Left ventricle myocardium inferior (tissue), 1 donor: ENCODE measurements at places on chromosomes 3 and 15. TPM values are rescaled to one million over a fixed set of nuclear protein-coding genes. Genes with fewer than 3 reads are reported as not detected.

DNA sequence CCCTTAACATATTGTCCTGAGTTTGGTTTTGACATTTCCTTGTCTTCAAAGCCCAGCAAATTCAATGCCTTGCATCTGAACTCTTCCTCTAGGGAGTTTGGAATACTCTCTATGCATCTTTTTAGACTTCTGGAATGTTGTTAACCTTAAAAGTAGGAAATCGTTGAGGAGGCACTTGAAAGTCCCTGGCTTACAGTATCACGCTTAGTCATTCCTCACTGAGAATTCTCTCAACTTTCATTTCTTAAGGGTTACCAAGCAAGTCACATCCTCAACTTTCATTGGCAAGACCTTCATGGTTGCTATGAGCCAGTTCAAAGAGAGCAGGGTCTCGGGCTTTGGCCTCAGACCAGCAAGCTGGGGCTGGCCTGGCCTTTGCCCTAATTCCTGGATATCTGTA lies 89.9 kb downstream of the ASB7 start:
- H3K36me3 ChIP-seq: no peaks in the 10 kb centered on the region
- no peak overlapping the region for H3K4me3 ChIP-seq
- peaks cover 40% of the 10 kb centered on the region for H3K27me3 ChIP-seq
- H3K27ac ChIP-seq: no peak overlapping the region
- H3K4me1 ChIP-seq: no peaks in the 10 kb centered on the region
- no peak for DNase-seq

GRCh38 chr15:92595506-92596381 lies 59.8 kb downstream of the FAM174B start:
- H3K36me3 ChIP-seq: no peaks in the 10 kb centered on the region
- peaks cover 70% of the 10 kb centered on the region for H3K4me1 ChIP-seq
- H3K27ac ChIP-seq: peak overlapping the region; percentile 13

DNA sequence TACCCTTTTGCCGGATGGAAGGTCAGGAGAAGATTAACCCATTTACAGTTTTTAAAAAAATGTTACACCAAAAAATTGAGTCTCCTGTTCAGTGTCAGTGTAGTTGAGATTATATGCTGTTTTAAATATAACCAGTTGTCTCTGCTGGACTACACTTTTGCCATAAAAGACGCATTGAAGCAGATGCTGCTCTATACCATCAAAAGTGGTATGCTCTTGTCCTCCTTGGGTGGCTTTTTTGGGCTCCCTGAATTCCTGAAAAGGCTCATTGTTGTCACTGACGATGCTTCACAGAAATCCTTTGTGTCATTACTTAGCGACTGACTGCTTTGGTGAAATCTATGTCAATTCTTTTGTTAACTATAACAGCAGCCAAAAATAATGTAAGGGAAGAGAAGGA lies 133.9 kb upstream of the SKOR1 start:
- H3K36me3 ChIP-seq: peaks cover 5% of the 10 kb centered on the region
- no peaks in the 10 kb centered on the region for H3K4me1 ChIP-seq
- H3K27ac ChIP-seq: no peak overlapping the region

- peak overlapping the region; percentile 25 for H3K27ac ChIP-seq
- no peaks in the 10 kb centered on the region for H3K36me3 ChIP-seq
- H3K4me1 ChIP-seq: peaks cover 4% of the 10 kb centered on the region
- no peak for DNase-seq
These were observed 66.8 kb upstream of the PTX3 start for GRCh38 chr3:157369727-157370421.

DNA sequence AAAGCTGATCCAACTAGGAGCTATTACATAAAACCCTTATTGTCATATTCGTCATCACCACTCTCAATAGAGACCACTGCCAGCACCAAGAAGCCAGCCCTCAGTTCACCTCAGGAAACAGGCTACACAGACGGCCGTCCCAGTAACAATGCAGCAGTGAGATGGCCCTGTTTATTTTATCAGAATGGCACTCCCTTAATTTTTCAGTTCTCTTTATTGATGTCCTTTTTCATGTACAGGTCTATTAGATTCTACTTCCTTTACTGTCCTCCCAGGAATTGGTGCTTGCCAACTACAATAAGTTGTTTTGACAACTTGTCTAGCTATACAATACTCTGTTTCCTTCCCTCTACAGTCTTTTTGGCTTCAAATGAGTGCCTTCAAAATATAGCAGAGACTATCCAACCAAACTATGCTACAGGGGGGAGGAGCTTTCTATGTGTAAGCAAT lies 272.5 kb downstream of the ZBTB20 start:
- H3K4me1 ChIP-seq: peaks cover 58% of the 10 kb centered on the region
- no peaks in the 10 kb centered on the region for H3K27me3 ChIP-seq
- H3K36me3 ChIP-seq: no peaks in the 10 kb centered on the region
- DNase-seq: no peak
- H3K4me3 ChIP-seq: no peak overlapping the region

DNA sequence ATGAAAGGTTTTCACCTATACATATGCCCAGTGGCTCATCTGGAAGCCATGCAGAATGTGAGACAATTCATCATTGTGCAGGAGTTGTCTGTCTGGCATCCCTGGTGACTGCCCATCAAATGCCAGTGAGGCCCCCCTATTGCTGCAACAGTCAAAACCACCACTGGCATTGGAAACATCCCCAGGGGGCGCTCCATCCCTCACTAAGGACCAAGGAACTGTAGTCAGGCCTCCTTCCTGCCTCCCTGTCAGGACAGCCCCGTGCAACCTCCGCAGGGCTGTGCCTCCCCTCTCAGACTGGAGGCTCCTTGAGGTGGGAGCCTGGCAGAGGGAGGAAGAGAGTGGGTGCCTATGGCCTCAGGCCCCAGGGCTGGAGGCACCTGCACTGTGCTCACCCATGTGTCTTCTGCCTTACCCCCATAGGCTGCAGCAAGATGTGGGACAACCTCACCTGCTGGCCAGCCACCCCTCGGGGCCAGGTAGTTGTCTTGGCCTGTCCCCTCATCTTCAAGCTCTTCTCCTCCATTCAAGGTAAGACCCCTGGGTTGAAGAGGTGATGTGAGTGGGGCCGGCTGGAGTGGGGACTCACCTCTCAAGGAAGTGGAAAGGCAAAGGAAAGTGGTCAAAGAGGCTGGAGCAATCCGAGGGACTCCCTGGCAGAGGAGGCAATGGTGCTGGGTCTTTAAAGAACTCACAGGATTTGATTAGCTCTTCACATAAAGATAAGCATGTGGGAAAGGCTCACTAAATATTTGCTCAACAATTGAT lies 16.5 kb downstream of the VIPR1 start:
- no peaks in the 10 kb centered on the region for H3K27me3 ChIP-seq
- H3K36me3 ChIP-seq: no peaks in the 10 kb centered on the region
- peaks cover 35% of the 10 kb centered on the region for H3K4me1 ChIP-seq

GRCh38 chr15:64854041-64854440 lies 12.3 kb downstream of the PLEKHO2 start:
- H3K27me3 ChIP-seq: no peaks in the 10 kb centered on the region
- H3K36me3 ChIP-seq: peaks cover 38% of the 10 kb centered on the region
- H3K27ac ChIP-seq: peak overlapping the region; percentile 85
- H3K4me1 ChIP-seq: peaks cover 85% of the 10 kb centered on the region
- no peak for DNase-seq
- H3K4me3 ChIP-seq: no peak overlapping the region

DNA sequence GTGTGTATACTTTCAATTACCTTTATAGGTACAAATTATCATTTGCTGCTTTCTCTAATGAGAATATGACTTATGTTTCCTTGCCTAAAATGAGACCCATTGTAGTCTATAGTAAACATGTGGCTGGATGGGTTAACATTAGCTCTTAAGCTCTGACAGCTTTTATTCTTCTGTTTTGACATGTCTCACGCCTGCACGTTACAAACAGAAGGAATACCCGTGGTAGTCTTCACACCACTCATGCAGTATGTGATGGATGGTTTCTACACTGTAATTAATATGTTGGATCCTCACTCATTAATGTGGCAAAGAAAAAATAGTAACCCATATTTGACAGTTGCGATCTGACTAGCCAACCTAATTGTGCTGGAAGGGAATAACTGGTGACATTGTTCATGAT lies 133.4 kb upstream of the MITF start:
- H3K4me3 ChIP-seq: no peak overlapping the region
- H3K27ac ChIP-seq: no peak overlapping the region
- H3K4me1 ChIP-seq: no peaks in the 10 kb centered on the region
- H3K27me3 ChIP-seq: no peaks in the 10 kb centered on the region
- DNase-seq: no peak

DNA sequence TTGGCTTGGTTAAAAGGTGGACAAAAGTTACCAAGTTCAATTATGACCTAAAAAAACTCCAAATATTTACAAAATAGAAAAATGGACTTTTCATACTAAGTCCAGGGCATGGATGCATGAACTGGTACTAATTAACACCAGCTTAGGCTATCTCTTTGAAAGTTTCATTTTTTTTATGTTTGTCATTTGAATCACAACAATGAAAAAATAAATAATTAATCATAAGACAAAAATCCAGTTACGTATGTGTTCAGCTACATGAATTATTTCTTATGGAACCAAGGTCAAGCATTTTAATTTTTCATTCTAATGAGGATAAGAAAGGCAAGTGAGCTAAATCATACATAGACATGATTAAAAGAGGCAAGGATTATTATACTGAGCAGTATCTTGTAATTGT lies 23.7 kb upstream of the STRIT1 start:
- no peaks in the 10 kb centered on the region for H3K27me3 ChIP-seq
- H3K4me1 ChIP-seq: peaks cover 19% of the 10 kb centered on the region
- H3K36me3 ChIP-seq: no peaks in the 10 kb centered on the region
- no peak for DNase-seq

DNA sequence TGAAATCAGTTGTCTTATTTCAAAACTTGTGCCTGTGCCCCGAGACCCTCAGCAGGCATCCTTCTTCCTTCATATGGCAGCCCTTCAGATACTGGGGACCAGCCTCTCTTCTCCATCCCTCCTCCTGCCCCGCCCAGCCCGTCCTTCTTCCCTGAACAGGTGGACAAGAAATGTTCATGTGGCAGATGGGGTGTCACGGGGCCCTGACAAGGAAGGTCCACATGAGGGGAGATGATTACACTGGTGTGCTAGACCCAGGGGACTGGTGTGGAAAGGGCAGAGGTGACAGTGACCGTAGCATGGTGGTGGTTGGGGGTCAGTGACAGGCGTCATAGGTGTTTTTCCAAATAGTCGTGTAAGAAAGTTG lies 150.9 kb downstream of the CHDH start:
- H3K36me3 ChIP-seq: no peaks in the 10 kb centered on the region
- DNase-seq: no peak
- peaks cover 13% of the 10 kb centered on the region for H3K27me3 ChIP-seq
- H3K27ac ChIP-seq: no peak overlapping the region
- no peaks in the 10 kb centered on the region for H3K4me1 ChIP-seq

Gene NTRK3
- total RNA-seq: 1.6 TPM

Gene FOXB1
- not detected for total RNA-seq

Gene SLC25A38
- 21.0 TPM for total RNA-seq

Gene AQP9
- total RNA-seq: 0.77 TPM

Gene GRK7
- not detected for total RNA-seq
